H4 (cell line): ENCODE measurements at places on chromosomes 3 and 15. TPM values are rescaled to one million over a fixed set of nuclear protein-coding genes. Genes with fewer than 3 reads are reported as not detected.

RYR3 gene
- 0.16 and 0.72 TPM in 2 replicates for total RNA-seq

ALPK3 gene
- total RNA-seq: 0.15 and 0.39 TPM in 2 replicates

CPB1 gene
- not detected in 2 replicates for total RNA-seq

DNA sequence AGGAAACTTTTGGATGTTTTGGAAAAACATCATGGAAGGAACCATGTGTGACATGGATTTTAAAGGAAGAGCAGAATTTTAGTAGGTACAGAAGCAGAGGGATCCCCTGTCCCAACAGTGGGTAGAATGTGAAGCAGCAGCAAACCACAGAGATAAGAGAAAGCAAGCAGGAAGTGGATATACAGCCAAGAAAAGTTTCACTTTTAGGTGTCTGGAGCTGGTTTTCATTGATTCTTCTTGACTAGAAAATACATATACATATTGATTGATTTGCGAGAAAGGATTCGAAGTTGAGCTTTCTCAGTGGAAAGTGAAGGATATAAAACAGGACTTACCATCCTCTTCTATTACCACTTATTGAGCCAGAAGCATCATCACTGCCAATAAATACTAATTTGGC is 133.5 kb downstream of the KCNMB2 start:
- DNase-seq: no peak

- no peak for DNase-seq
Measured at GRCh38 chr15:59290295-59291212, 82.1 kb downstream of the MYO1E start.

PIGB gene
- total RNA-seq: 23.7 and 26.2 TPM in 2 replicates

STT3B gene
- total RNA-seq: 102 and 113 TPM in 2 replicates

ITGA11 gene
- 0.41 and 0.66 TPM in 2 replicates for total RNA-seq

PLA2G4D gene
- total RNA-seq: not detected in 2 replicates

DNA sequence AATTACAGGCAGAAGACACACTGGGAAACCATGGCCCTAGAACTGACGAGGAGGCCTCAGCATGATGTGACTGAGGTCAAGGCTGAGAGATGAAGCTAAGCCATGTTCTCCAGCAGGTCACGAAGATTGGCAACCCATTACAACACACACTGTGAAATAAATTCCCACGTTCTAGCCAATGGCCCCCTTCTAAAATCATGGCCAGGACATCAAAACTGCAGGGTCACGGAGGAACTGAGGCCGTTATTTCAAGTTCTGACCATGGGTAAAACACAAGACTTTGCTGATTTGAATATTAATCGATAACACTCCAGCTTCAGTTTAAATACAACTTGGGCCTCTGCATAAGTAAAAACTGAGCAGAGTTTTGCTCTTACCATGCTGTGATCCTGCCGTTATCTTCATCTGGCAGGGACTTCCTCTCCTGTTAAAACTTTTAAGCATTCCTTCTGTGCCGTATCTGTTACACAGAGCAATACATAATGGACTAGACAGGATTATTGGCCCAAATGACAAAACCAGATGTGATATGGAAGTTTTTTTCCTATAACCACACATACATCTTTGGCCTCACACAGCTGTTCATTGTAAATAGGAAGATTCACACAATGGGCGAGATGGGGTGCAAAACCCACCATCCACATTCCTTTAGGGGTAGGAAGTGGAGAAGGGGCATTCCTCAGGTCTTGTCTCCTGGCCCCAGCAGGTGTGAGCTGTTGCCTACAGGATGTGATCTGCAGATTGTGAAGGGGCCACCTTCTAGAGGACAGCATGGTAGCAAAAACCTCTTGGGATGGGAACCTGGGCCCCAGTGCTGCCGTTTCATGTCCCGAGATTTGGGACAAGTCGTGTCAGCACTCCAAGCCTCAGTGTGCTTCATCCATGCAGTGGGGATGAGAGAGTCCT is 207.4 kb downstream of the OPA1 start:
- DNase-seq: no peak

DNA sequence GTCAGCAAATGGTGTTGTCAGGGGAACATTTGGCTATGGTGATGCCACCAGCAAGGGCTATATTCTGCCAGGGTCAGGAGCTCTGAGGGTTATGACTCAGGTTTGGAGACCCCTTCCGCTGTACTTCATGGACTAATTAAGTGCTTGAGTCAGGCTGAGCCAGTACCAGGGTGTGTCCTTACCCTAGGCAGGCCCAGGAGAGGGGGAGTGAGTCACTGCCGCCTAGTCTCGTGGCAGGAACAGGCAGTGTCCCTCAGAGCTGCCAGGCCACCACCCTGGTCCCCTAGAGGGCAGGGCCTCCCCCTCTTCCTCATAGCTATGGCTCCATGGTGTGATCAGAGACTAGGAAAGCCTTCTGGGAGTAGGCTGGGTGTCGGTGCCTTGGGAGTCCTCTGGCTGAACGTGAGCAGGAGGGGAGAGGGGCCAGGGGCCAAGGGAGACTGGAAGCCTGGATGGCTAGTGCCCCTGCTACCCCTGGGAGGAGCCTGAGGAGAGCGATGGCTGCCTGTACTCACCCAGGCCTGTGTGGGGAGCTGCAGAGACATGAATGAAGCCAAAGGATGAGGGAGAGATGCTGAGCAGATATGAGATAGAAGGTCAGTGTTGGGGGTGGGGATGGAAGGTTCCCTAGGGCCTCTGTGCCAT is 10.6 kb downstream of the MAPKAPK3 start:
- peak; percentile 83 for DNase-seq

ALDH1L1 gene
- 4.6 and 7.0 TPM in 2 replicates for total RNA-seq

- DNase-seq: peak; percentile 77
Measured at GRCh38 chr3:98778852-98779413, 15.8 kb downstream of the ST3GAL6 start.

DNA sequence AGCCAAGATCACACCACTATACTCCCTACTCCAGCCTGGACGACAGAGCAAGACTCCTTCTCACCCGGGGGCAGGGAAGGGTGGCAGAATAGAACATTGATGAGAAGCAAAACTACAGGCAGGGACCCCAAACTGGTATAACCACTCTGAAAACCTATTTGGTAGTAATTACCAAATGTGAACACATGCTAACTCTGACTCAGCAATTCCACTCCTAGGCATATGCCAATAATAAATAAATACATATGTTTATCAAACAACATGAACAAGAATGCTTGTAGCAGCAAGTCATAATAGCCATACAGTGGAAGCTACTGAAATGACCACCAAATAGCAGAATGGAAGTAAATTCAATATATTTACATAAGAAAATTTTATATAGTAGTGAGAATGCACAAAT is 31.0 kb upstream of the USP50 start:
- DNase-seq: no peak

DNA sequence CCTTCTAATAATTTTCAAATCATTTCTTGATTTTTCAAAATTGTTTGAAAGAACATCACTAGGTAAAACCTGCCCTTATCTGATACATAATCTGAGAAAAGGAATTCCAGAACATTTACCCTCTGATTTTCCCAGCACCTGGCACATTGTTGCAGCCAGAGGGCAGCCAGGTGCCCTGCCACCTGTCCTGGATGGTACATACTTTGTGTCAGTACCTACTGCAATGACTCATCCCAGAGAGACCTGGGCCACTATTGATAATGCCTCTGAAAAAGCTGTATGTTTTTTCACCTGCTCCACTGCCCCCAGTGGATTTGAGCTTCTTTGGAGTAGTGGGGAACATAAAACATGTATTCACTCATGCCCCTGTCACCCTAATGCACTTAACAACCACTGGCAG is 648.9 kb upstream of the GBE1 start:
- DNase-seq: no peak

- peak; percentile 52 for DNase-seq
Measured at GRCh38 chr3:16090024-16090423, 84.5 kb upstream of the GALNT15 start.
